ENCODE measurements at places on chromosomes 1 and 21. TPM values are rescaled to one million over a fixed set of nuclear protein-coding genes. Genes with fewer than 3 reads are reported as not detected.
A peak's percentile ranks its signal among the peaks of the same experiment; 100 is the strongest.

The PPFIA4 gene
- 0.42 TPM for total RNA-seq

The C1orf226 gene
- total RNA-seq = 6.3 TPM

DNA sequence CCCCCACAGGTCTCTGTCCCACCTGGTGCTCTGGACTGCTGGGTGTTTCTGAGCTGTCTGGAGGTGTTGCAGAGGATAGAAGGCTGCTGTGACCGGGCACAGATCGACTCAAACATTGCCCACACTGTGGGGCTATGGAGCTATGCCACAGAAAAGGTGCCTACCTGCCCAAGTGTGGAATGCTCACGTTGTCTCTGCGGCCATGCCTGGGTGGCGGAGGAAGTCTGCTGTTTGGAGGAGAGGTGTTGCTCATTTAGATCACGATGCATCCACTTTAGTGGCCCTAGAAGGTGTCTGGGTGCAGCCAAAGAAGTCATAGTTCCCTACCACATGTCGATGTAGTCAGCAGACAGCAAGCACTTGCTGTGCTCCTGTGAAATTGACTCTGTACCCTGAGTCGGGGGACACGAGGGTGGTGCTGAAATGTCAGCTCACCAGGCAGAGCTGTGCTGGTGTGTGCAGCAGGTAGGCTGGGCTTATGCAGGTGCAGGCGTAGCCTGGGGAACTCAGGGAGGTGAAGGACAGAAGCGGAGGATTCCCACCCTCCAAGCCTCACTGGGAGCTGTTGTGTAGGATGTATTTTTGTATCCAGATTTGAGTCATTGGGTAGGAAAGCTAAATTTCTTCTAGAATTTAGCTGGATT, 32.8 kb upstream of the PWP2 start:
- no peak for DNase-seq

GRCh38 chr1:230717251-230717650, 3.3 kb upstream of the AGT start:
- no peak for DNase-seq

GRCh38 chr21:42155045-42155855, 63.7 kb upstream of the ABCG1 start:
- no peak for DNase-seq

GRCh38 chr1:246513041-246513440, 6.0 kb upstream of the SMYD3 start:
- DNase-seq = no peak

DNA sequence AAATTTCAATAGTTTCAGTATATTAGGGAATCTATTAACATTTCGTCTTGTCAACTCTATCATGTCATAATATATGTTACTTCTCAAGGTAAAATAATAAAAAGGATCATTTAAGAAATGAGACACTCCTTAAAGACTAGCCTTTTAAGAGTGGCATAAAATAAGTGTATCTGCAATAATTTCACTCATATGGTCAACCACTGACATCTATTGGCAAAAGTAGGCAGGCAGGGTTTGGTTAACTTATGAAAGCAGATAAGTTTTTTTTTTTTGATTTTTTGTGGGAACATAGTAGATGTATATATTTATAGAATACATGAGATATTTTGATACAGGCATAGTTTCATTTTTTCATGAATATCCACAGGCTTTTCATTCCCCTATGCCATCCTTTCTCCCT, 5.5 kb upstream of the RGS21 start:
- no peak for DNase-seq

DNA sequence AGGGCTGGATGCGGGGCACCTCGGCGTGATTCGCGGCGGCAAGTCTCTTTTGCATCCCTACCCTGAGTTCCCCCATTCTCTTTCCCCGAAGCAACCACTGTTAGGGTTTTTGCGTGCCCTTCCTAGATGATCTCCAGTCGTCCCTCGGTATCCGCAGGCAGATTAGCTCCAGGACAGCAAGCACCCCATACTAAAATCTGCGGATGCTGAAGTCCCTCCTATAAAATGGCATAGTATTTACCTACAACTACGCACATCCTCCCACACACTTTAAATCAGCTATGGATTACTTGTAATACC, 22.8 kb upstream of the CFAP126 start:
- peak; percentile 92 for DNase-seq

DNA sequence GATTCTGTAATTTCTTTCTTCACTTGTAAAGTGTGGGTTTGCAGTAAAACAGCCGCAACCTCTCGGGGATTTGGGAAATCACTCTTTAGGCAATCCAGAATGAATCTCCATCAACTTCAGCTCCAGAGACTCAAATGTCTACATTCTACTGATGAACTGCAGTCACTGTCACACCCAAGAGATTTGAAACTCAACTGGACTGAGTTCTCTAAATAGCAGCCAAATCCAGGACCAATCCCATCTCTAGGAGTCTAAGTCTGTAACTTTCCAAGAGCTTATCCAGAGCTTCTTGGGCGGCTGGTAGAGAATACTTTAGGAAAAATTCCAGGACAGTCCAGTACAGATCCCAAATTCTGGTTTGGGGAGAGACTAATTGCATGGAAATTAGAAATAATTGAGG, 62.9 kb downstream of the ADAMTS1 start:
- DNase-seq = no peak
